ENCODE measurements at places on chromosomes 4 and X.

GRCh38 chr4:3873408-3874027 lies 107.3 kb downstream of the ADRA2C start:
- no peak for DNase-seq

DNA sequence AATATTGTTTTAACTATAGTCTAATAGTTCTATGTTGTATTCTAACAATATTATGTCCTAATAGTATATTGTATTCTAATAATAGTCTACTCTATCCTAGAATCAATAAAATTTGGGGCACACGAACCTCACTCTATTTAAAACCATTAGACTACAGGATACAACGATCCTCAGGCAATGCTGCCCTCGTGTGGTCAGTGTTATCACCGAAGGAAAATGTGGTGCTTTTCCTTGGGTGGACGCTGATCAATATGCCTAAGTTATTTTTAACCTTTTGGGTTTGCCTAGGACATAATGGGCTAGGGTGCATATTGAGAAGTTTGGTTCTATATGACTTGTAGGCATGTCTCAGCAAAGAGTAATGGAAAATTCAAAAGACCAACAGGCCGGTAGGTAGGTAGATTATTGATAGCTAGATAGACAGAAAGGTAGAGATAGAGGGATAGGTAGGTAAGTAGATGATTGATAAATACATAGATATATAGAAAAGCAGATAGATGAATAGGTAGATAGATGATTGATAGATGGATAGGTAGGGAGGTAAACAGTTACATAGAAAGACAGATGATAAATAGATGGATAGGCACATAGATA lies 75.1 kb downstream of the PRKX start:
- no peak for DNase-seq

DNA sequence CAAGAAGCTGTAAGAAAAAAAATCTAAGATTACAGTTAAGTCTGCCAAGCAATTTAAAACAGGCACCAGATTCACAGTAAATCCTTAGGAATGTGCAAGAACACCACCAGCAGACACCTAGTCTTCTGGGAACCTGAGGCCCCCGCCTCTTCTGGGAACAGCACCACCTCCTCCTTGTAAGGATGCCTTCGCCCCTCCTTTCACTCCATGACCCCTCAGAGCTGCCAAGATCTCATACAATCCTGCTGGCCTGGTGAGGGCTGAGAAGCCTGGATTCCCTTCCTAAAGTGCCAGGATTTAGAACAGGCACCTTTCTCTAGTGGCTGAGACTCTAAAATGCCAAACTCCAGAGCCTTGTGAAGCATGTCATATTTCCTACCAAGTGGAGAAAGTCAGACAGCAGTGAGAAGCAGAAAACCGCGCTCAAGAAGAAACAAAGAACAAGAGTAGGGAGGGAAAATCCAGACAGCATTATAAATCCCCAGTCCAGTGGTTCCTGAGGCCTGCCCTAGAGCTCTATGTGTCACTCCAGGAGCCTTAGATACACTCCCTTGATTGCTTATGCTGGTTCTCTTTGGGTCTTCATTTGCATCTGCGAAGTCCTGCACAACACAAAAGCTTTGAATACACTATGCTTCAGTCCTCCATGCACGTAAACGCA lies 166.4 kb downstream of the TSPAN5 start:
- DNase-seq, result no peak

- no peak for DNase-seq
These were observed 373.6 kb downstream of the FBXW7 start for GRCh38 chr4:152162331-152162697.

- DNase-seq, result no peak
These were observed 1.1 kb upstream of the HTATSF1 start for GRCh38 chrX:136496186-136496763.

DNA sequence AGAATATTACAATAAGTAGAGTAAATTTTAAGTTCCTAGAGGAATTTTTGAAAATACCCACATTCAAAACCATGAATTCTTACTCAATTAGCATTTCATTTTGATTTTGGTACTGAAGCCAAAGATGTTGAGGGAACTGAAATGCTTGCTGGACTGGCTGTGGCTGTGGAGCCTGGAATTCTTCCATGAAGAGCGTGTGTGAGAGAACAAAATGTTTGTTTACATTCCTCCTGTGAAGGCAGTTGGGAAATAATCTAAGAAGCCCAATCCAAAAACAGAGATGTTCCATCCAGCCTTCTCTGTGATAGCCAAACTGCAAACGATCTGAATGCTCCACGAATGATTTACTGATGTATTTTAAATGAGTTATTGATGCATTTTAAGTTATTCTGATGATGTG lies 3.8 kb upstream of the ADH1B start:
- no peak for DNase-seq

DNA sequence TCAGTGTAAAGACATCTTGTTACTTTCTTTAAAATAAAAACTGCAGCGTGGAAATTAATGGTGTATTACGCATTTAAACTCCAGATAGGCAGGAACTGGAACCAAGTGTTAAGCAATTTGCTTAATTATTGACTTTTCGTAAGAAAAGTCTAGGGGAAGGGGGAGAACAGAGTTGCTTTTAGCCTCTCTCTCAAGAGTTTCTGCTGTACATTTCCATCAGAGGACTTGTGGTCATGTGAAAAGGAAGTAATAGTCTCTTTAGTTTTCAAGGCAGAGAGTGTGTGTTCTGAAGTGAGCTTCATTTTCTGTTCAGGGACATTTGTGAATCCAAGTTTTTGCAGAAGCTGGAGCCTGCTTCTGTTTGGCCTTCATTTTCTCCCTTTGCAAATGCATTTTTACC lies 127.2 kb downstream of the UBE2K start:
- DNase-seq, result no peak

GRCh38 chr4:22597471-22597870 lies 81.6 kb upstream of the ADGRA3 start:
- DNase-seq, result no peak

DNA sequence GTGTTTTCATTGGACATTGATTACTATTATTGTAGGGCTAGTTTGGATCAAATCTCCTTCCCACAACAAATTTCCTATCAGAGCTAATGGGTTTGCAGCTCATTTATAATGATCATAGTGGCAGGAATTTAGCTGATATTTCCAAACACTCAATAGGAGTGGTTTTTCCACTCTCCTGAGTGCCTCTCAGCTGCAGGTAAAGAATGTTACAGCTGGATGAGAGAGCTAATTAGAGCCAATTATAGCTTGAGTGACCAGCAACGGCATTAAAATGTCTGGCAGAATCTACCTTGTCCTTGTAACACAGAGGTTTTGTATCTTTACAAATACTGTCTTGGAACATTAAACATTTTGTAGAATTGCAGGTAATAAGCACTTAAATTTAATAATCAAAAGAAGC lies 602.8 kb upstream of the EPHA5 start:
- DNase-seq, result no peak

- no peak for DNase-seq
These were observed 152.7 kb upstream of the ZIC3 start for GRCh38 chrX:137413190-137413589.

- no peak for DNase-seq
These were observed 72.3 kb upstream of the KIT start for GRCh38 chr4:54585321-54586000.
